SHP77 treated with DMSO at 0.1 percent for 48 hours (cell line): ENCODE measurements at places on chromosomes 5 and 9.

DNA sequence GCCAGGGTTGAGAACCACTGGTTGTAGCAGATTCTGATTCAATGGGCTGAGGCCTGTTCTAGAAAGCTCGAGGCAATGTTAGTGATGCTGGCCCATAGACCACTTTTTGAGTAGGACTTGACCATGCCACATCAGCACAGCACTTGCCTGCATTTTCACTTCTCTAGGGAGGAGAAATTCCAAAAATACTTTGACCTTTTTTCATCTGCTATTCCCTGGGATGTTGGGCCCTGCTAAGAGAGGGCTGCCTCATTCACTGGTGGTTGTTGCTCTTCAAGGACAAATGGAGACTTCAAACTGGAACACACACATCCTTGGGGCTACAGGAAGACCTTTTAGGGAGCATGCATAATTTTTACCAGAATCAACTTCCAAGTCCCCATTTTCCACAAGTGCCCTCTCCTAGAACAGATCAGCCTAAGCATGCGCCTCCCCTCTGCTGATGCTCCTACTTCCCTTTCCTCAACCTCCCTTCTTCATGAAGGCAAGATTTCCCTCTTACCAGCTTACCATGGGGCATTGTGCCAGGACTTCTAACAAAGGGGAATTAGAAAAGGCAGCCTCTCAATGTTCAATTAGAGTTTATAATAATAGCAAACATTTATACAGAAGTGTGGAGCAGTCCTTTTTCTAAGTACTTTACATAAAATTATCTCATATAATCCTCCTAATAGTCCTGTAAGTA lies 12.7 kb upstream of the TGFBI start:
- DNase-seq: no peak

GRCh38 chr5:134227776-134228175 lies 1.9 kb upstream of the PPP2CA start:
- no peak for DNase-seq

DNA sequence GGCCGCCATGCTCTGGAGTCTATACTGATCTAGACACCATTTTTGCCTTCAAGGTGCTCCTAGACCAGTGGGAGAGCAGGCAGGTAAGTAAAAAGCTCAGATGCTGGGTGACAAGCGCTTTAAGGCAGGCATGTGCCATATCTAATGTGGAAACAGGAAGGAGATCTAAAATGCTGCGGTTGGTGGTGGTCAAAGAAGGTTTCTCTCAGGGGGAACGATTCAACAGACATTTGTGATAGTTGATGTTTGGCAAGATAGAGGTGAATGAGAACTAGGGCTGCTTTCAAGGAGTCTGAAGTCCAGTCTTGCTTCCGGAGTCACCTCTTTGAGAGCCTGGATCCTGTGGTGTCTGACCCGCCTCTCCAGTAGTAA lies 146.2 kb upstream of the KLF4 start:
- no peak for DNase-seq

GRCh38 chr5:132024117-132024435 lies 12.6 kb upstream of the ACSL6 start:
- no peak for DNase-seq

GRCh38 chr9:96500696-96501632 lies 51.0 kb downstream of the HABP4 start:
- no peak for DNase-seq

- DNase-seq: no peak
Observed at GRCh38 chr5:114358329-114358728, 3.5 kb upstream of the KCNN2 start.

- DNase-seq: no peak
Observed at GRCh38 chr9:129282272-129282671, 104.2 kb upstream of the IER5L start.

DNA sequence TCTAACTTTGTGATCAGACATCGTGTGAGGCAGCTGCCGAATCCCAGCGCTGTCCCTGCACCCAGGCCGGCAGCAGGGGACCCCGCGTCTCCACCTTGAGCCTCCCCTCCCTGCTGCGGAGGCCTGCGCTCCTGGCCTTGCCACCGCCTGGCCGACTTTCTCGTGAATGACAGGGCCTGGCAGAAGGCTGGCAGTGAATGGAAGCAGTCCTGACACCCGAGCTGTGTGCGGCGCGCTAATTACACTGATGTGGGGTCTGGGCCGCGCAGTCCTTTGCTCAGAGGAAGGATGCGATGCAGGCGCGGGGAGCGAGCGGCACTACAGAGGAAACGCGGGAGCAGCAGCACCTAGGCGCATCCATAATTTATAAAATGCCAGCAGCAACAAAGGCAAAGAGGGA lies 40.3 kb downstream of the POU4F3 start:
- no peak for DNase-seq

DNA sequence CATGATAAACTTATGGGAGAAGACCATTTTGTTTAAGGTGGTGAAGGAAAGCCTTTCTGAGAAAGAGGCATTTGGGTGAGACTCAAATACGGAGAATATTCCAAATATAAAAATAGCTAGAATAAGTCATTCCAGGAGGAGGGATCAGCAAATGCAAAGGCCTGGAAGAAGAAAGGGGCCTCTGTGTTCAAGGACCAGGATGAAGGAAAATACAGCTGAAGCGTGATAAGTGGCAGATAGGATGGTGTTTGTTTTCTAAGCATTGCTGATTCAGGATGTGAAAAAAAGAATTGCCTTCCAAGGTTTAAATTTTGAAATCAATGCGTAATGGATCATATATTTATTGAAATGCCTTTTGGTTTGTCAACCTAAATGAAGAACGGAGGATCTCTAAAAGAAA lies 59.4 kb upstream of the CAST start:
- no peak for DNase-seq

DNA sequence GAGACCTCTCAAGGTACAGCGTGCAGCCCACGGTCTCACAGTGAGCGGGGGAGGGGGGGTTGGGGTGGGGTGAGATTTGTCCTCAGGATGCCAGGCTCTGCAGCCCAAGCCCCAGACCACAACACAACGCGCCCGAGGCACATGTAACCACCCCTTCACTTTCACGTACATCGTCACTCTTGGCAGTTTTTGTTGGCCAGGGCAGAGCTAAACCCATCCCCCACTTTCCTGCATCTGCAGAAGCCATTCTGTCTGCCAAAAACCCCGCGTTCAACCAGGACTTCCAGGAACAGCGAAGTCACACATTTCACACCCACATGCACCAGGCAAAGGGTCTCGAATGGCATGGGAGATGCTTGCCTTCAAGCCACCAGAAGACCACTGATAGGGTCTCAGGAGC lies 9.4 kb upstream of the SMIM23 start:
- no peak for DNase-seq
